ENCODE measurements at places on chromosomes 4 and X.

- DNase-seq, result no peak
These were observed 157.0 kb upstream of the MAP3K15 start for GRCh38 chrX:19672222-19672812.

- no peak for DNase-seq
These were observed 1318.5 kb upstream of the ADGRL3 start for GRCh38 chr4:59881632-59882031.

GRCh38 chr4:27714073-27714472 is 853.4 kb downstream of the STIM2 start:
- peak; percentile 22 for DNase-seq

DNA sequence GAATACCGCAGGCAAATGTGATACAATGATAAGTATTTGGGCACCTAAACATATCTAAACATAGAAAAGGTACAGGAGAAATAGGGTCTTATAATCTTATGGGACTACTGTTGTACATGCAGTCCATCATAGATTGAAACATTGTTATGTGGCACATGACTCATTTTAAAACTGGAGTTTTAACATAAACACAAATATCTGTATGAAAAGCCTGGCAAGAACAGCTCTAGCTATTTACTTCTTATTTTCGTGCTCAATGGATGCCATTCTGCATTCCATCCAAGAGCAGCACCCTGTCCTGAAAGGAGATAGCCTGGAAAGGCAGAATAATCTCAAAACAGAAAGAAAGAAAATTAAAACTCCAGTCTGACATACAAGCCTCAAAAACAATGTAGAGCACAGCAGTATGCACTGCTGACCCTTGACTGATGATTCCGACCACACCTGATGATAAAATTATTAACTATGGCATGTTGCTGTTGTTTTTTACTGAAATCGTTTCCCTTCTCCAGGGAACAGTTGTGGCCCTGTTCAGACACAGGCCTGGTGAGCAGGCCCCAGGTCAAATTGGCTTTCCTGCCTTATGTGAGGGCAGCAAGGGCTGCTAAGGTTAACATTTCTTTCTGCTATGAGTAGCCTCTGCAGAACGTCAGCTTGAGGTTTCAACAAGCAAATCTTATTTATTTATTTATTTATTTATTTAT is 152.7 kb downstream of the APBB2 start:
- no peak for DNase-seq

- DNase-seq, result no peak
These were observed 59.4 kb upstream of the H2AZ1 start for GRCh38 chr4:100009490-100009889.

- no peak for DNase-seq
These were observed 42.5 kb upstream of the MAP3K15 start for GRCh38 chrX:19557822-19558221.

- no peak for DNase-seq
These were observed 37.6 kb upstream of the ERVMER34-1 start for GRCh38 chr4:52788806-52789205.

GRCh38 chr4:172410363-172410762 is 597.2 kb downstream of the GALNTL6 start:
- no peak for DNase-seq
